ENCODE measurements at places on chromosomes 4 and X.
A peak's percentile ranks its signal among the peaks of the same experiment; 100 is the strongest.

GRCh38 chrX:106613277-106613676, 1.5 kb downstream of the RADX start:
- no peak for DNase-seq

- DNase-seq: no peak
These were observed 144.4 kb upstream of the GUCY1A1 start for GRCh38 chr4:155522201-155522600.

- no peak for DNase-seq
These were observed 448.6 kb upstream of the TECRL start for GRCh38 chr4:64857815-64858214.

GRCh38 chr4:118888666-118889311, at the start of gene SYNPO2:
TSS of gene SYNPO2 (plus strand) at chr4:118888854. CDS start at chr4:118889037, 183 bp downstream.
- peak; percentile 81 for DNase-seq

GRCh38 chrX:154396973-154397887, 947 bp upstream of the RPL10 start:
- DNase-seq: peak; percentile 59

DNA sequence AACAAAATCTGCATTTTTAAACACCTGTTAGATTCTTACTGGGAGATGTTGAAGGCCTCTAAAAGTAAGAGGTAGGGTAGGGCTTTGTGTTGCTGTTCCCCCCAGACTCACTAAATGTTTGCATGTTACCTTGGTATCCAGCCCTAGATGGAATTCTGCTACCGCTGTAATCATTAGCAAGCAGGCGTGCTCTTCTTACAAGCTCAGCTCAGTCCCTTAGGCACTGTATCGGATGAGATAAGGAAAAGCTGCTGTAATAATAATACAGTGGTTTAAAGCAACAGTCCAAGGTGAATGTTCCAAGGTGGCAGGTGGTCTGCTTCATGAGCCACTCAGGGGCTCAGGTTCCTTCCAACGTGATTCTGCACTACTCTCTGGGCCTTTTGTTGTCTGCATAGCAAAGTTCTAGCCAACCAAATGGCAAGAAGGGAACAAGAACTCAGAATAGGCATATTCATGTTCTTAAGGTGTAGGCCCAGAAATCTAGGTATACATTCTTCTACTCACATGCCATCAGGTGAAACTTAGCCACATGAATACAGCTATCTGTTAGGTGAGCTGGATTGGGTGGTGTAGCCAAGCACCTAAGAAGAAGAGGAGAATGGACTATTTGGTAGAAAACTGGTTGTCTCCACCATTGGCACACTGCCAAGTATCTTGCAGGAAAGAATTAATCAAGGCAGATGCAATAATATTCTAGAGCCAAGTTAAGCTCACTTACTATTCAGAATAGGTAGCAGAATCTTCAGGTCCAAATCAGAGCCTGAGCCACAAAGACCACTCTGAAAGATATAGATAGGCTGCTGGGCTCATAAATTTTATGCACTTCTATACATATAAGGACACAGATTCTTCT, 46.0 kb downstream of the COQ2 start:
- DNase-seq: no peak

- no peak for DNase-seq
These were observed 1005.1 kb downstream of the PDHA2 start for GRCh38 chr4:96844858-96845490.

- no peak for DNase-seq
These were observed 480 bp downstream of the USP46 start for GRCh38 chr4:52658641-52659000.

DNA sequence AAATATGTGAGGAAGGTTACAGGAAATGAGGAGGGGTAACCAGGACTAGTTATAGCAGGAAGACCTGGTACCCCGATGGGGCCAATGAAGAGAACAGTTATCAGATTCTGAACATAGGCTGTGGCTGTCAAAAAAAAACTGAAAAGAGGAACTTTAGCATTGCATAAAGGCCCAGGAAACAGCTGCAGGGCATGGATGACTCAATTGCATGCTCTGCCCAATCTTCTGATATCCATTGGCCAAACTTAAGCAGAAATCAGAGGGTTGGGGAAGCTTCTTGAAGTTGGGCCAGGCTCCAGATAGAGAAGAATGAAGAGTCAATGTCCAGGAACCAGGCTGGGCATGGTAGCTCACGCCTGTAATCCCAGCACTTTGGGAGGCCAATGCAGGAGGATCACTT, 1222.4 kb upstream of the PRKX start:
- DNase-seq: no peak

GRCh38 chrX:103774070-103774642, 2.5 kb upstream of the PLP1 start:
- peak; percentile 52 for DNase-seq

DNA sequence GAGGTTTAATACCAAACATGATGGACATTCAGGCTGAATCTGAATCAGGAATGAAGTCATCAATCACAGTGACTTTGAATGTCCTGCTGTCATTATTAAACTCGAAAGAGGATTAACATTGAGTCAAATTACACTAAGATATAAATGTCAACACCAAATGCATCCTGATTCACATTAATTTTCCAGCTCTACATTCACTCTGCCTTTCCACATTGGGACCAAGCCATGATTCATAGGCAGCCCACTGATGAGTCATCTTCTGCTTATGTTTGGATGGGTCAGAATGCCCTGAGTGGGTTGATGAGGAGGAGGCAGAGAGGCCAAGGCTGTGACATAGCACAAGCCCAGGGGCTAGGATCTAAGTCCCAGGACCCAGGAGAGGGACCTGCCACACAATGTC, 247.6 kb upstream of the RPS6KA3 start:
- peak; percentile 68 for DNase-seq

GRCh38 chrX:116749943-116750342, 287.2 kb upstream of the CT83 start:
- peak; percentile 27 for DNase-seq

GRCh38 chr4:978957-979701, 5.8 kb upstream of the DGKQ start:
- peak; percentile 43 for DNase-seq

DNA sequence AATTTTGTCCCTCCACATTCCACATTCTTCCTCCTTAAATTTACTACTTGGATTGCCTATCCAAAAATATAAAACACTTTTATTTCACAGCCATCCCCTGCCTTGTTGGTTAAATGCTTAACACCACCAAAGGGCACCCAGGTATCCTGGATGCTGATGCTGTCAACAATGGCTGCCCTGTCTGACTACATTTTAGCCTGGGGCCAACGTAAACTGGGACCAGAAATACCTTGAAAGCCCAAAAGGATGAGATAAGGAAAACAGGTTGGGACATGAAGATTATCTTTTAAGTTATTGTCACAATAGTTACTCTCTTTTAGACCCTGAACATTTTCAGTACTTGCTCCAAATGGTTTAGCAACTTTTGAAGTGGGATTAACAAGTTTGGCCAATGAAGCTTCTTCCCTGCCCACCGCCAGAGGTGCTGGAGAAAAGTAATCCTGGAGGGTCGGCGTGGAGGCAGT, 775 bp upstream of the YIPF6 start:
- DNase-seq: peak; percentile 40

- peak; percentile 28 for DNase-seq
These were observed 594 bp downstream of the MSMO1 start for GRCh38 chr4:165328101-165328425.

- DNase-seq: peak; percentile 48
These were observed 15.7 kb downstream of the PRKX start for GRCh38 chrX:3697701-3698279.

- DNase-seq: peak; percentile 5
These were observed 531 bp downstream of the DGKQ start for GRCh38 chr4:972651-973424.

DNA sequence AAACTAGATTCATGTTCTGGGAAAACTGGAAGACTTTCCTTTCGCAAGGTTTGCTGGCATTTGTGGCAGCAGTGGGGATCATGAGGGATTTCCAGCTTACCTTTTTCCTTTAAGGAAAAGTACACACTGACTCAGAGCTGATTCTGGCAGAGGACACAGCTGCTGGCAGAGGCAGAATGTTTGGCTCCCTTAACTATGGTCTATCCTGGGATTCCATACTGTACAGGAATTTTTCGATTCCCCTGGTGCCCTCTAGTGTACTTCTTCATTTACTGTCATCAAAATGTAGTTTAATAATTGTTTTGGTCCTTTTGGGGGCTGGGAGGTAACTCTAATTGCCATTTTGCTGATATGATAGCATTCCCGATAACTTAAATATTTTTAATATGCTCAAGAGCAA, 152.7 kb downstream of the GABRG1 start:
- no peak for DNase-seq

DNA sequence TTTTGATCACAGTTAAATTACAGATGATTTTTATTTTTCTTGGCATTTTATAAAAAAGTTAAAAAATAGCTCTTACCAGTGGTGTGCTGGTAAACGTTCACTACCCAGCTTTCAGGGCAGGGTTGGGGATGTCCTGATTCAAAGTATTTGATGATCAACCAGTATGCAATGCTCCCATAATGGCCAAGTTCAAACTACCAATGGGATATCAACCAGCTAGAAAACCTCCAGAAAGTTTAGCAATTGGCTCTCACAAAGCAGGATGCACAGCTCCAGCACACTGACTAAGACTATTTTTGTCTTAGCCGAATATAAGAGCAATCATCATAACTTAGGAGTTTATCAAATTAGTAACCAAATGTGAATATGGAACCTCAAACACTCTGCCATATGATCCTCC, 108.0 kb upstream of the PDE5A start:
- peak; percentile 19 for DNase-seq

DNA sequence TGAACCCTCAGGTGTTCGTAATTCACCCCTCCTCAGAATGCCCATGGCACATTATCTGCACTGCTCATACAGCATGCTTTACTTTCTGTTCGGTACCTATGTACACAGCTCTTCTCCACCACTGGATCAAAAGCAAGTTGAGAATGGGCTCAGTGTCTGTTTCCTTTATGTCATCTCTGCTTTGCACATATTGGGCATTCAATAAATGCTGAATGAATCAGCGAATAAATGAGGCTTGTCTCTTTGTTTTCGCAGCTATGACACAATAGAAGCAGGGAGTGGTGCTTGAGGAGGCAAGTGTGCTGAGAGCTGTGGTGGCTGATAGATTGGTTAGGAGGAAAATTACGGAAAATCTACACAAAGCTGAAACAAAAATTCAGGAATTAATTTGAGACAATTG, 109.1 kb upstream of the VMA21 start:
- no peak for DNase-seq

- DNase-seq: no peak
These were observed 16.9 kb downstream of the MFAP3L start for GRCh38 chr4:170009291-170009690.

- no peak for DNase-seq
These were observed 140.0 kb downstream of the ARHGAP6 start for GRCh38 chrX:11525685-11526084.
